Muscle of leg (tissue), 16 donors: ENCODE measurements at places on chromosomes 5 and 9. TPM values are rescaled to one million over a fixed set of nuclear protein-coding genes. Genes with fewer than 3 reads are reported as not detected.

Gene SPATA31E1
- total RNA-seq: not detected

Gene ENTREP1
- total RNA-seq: 15.1 TPM

Gene NR5A1
- not detected for total RNA-seq

Gene ACTBL2
- not detected for total RNA-seq

Gene FAF2
- 22.9 TPM for total RNA-seq

Gene FOXD4L3
- total RNA-seq: not detected

Gene TEX48
- not detected for total RNA-seq

Gene ZFP62
- 31.7 TPM for total RNA-seq

Gene TPRN
- total RNA-seq: 4.6 TPM

Gene GRM6
- not detected for total RNA-seq

Gene SPAG8
- total RNA-seq: 1.5 TPM

Gene PKD2L2
- total RNA-seq: 1.2 TPM

Gene HSPB3
- 207 TPM for total RNA-seq

Gene PCDHB7
- total RNA-seq: 2.1 TPM

Gene INSYN2B
- 0.04 TPM for total RNA-seq

Gene PRR16
- 6.0 TPM for total RNA-seq

Gene CER1
- 0.22 TPM for total RNA-seq

Gene AFAP1L1
- 75.3 TPM for total RNA-seq

Gene RRAGA
- 26.6 TPM for total RNA-seq

Gene DOLK
- 8.0 TPM for total RNA-seq

Gene LRRTM2
- total RNA-seq: 1.0 TPM

Gene GABRB2
- 3.9 TPM for total RNA-seq
